Choroid plexus epithelial cell (primary cell): ENCODE measurements at places on chromosomes 5 and 9.
A peak's percentile ranks its signal among the peaks of the same experiment; 100 is the strongest.

GRCh38 chr9:16180546-16180945 is 627.7 kb downstream of the CCDC171 start:
- peak; percentile 38 for DNase-seq

- DNase-seq = no peak
These were observed 1028.3 kb upstream of the WWC1 start for GRCh38 chr5:167263185-167263584.

- no peak for DNase-seq
These were observed 5.9 kb upstream of the LARS1 start for GRCh38 chr5:146188358-146188757.

DNA sequence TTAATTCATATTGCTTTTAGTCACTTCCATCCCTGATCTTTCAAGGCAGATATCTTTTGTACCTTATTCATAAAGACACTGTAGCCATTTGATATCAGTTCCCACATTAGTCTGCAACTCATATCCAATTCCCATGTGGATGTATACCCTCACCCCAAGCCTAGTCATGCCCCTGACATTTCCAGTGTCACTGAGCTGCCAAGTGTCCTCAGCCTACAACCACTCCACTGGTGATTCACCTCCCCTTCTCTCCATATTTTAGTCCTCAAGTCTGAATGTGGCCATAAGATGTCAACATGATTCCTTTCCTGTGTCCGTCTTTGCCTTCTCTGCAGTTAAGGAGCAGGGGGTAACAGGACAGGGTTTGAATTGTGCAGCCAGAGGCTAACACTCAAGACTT is 346.9 kb downstream of the RAB3C start:
- DNase-seq = no peak

GRCh38 chr9:98045234-98046179 is 11.0 kb upstream of the NANS start:
- no peak for DNase-seq

DNA sequence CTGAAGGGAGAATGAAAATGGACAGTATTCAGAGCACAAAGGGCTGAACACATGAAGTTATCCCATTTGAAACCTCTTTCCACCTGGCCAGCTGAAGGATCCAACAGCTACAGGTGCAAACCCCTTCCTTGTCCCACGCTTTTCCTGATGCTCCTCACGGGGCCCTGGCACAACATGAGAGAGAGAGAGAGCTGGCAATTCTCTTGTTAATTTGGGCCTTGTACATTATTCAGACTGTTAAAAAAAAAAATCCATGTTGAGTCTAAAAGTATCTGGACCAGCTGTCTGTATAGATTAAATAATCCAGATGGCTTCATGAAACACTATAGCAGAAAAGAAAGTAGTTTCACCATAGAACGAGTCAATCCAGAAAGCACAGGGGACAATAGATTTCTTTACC is 74.1 kb downstream of the HMHB1 start:
- DNase-seq = no peak

DNA sequence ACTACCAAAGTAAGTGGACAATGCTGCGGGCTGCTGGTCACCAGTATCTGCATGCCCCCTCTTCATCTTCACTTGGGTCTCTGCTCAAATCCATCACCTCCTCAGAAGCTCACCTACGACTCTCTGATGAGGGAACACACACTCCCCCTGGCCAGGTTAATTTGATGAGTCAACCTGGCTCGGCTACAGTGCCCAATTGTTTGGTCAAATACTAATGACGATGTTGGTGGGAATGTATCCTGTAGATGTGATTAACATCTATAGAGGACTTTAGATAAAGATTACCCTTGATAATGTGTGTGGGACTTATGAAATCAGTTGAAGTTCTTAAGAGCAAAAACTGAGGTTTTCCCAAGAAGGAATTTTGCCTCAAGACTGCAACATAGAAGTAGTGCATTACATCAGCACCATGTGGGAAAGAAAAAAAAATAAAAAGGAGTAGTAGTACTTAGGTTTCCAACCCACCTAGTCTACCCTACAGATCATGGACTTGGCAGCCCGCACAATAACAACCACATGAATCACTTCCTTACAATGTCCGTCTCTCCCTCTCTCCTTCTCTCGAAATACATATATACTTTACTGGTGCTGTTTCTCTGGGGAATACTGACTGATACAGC is 467.3 kb downstream of the DNAH5 start:
- DNase-seq = peak; percentile 61

- DNase-seq = no peak
These were observed 793.9 kb downstream of the SEMA5A start for GRCh38 chr5:8751971-8752370.

DNA sequence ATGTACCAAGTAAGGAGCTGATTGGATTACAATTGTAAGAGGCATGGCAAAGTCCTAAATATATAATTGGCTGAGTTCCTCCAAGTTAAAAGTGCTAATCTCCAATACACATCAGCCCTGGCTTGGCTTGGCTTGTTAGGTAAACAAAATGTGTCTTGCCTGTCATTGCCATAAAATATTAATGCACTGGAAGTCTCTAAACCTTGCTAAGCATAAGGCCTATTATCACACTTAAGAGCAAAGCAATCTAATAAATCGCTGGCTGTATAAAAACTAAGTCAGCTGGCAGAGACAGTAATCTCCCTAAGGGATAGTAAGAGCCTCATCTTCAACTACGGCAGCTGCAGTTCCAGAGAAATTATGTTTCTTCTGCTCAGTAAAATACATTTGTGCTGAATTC is 418.6 kb upstream of the GRAMD2B start:
- DNase-seq = no peak

- DNase-seq = no peak
These were observed 5.5 kb upstream of the COL5A1 start for GRCh38 chr9:134636149-134636507.

DNA sequence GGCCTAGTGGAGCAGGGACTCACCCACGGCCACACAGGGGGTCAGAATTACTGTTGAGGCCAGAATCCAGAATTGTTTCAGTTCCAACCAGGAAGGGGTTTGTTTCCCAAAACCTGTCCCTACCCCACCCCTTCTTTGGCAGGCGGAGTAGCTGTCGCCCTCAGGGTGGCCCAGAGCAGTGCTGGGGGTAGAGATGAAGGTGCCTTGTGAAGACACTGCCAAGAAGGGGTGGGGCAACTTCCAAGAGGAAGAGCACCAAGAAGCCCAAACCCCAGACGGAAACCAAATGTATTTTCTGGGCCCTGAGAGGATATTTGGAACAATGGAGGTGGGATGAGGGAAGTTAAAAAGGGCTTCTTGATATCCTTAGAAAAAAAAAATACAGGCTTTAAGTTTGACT is 11.4 kb upstream of the NDST1 start:
- DNase-seq = no peak

GRCh38 chr5:80061547-80061946 is 26.4 kb downstream of the THBS4 start:
- no peak for DNase-seq

- no peak for DNase-seq
These were observed 42.3 kb upstream of the JMY start for GRCh38 chr5:79193643-79194042.

GRCh38 chr5:159419576-159419975 is 89.3 kb upstream of the IL12B start:
- no peak for DNase-seq

DNA sequence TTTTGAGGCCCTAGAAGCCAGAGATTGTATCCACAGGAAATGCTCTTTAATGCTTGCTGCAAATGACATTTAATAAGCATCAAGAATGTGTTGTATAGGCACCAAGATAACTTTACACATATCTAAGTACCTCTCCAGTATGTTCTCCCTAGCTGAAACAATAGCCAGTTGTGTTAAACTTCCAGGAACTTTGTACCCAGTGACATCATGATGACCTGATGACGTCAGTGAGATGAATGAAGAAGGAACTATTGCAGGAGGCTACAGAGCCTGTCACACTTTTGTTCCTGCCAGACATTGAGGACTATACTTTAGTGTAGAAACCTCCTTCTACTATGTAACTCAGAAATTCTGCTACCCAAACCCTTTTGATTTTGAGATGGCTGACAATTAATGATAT is 129.8 kb downstream of the CD180 start:
- DNase-seq = no peak

GRCh38 chr5:163893281-163893680 is 387.9 kb downstream of the MAT2B start:
- DNase-seq = peak; percentile 70

- no peak for DNase-seq
These were observed 110.5 kb upstream of the LPCAT1 start for GRCh38 chr5:1634337-1634661.

DNA sequence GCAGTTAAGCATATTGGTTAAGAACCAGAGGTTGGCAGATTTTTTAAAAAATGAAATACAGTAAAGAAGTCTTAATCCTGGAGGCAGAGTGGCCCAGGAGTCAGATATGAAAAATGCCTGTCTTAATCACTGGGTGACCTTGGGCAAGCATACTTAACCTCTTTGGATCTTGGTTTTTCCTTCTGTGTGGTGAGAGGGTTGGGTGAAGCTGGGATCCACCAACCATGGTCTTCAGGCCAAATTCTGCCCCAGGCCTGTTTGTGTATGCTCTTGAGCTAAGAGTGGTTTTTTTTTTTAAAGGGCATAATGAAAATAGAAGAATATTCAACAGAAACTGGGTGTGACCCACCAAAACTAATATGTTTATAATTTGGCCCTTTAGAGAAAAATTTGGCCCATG is 20.0 kb upstream of the TEX48 start:
- DNase-seq = no peak

DNA sequence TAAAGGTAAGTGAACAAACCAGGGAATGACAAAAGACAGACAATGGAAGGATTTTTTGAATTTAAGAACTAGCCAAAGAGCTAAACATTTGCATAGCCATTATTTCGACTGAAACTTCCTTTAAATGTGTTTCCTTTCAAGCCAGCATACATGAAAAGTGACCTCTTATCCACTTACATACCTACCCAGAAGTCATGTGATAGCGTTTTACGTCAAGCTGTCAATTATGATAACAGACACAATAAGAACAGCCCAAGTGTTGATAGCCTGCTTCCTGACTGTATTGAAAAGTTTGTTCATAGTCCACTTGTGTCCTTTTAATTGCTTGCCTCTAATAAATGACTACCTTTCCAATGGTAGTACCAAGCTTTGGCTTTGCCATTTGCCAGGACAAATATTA is 206.0 kb downstream of the NFIB start:
- DNase-seq = no peak

- no peak for DNase-seq
These were observed 52.6 kb downstream of the PDCD1LG2 start for GRCh38 chr9:5562806-5563416.

DNA sequence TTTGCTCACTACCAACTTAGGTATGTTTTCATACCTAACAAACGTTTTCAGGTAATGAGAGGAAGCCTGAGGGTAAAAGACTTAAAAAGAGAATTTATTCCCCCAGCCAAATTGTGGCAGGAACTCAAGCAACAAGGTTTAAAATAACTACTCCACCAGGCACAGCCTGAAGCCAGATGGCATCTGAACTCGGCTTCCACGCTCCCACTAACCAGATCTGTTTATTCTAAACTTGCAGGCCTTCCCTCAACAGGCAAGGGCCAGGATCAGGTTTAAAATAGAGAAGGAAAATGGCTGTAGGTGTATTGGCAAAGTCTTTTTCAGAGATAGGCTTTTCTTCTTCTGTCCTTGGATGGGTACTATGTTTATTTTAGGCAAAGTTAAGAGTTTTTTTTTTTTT is 89.4 kb downstream of the OTULIN start:
- no peak for DNase-seq

- DNase-seq = peak; percentile 60
These were observed 44.6 kb upstream of the TMC1 start for GRCh38 chr9:72476617-72477437.

DNA sequence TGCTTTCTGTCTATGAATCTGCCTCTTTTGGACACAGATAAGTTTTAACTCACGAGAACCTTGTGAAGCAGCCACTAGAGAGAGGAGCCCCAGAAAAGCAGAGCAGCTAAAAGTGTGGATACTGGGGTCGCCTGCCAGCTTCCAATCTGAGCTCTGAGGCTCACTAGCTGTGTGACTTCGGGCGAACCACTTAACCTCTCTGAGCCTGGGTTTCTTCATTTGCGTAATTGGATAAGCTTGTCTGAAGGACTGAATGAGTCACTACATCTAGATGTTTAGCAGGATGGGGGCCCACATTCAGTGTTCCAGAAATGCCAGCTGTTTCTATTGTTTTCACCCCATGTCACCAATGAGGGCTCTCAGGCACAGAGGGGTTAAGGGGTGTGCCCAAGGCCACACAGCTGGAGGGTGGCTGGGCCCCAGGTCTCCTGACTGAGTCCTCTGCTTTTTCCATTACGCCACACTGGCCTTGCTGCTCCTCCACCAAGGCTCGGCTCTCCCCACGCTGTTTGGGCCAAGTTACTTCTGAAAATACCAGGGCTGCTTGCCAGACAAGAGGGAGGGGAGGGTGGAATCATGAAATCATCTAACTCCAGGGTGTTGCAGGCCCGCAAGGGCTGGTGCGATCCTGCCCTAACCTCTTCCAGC is 36.2 kb downstream of the SH3PXD2B start:
- peak; percentile 99 for DNase-seq

- no peak for DNase-seq
These were observed 741.0 kb upstream of the RIOK2 start for GRCh38 chr5:97923997-97924396.

- no peak for DNase-seq
These were observed 107.2 kb downstream of the SV2C start for GRCh38 chr5:76190356-76190755.

DNA sequence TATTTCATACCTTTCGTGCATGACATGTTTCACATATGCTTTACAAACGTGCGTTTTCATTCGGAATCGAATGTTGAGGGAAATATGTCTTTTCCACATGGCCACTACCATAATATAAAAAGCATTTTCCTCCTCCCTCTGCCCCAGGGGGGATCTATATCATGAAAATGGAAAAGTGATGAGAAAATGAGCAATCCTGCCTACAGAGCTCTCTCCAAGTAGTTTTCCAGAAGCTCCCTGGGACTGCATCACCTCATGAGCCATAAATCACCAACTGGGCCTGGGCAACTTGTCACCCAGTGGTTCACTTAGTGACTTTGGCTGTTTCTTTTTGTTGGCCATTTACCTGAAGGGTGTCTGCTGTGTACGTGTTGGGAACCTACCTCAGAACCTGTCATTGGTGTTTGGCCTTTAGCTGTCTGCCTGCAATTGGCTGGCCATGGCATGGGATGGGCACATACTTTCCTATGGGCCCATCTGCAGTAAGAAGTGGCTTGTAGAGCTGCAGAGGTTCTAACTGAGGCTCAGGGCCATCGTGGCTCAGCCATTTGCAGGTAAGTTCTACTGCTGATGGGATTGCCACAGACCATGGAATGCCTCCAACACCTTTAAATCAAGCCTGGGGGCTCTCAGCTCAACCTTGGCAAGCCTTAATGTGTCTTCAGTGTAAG is 9.5 kb upstream of the TIFAB start:
- no peak for DNase-seq

DNA sequence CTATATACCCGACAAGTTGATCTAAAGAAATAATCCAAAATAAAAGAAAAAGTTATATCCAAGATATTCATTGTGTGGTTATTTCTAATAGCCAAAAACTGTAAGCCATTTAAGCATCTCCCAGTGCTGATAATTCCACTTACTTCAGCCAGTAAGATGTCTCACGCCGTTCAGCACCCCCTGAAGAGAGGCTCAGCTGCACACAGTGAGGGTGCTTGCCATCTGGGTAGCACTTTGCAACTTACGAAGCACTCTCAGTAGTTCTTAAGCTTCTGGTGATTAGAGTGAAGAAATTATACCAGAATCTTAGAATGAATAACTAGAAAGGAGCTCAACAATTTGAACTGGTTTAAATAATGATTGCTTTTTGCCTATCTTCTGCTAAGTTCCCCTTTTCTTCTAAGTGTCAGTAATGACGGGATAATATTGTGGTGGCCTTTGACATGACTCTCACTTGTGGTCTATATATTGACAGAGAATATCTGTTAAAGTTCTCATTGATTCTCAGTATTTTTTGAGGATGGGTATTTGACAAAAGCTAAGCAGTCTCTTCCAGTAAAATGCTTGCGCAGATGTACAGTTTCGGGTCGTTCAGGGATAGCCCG is 26.2 kb upstream of the LTC4S start:
- DNase-seq = no peak
